ENCODE measurements at places on chromosomes 7 and 10. TPM values are rescaled to one million over a fixed set of nuclear protein-coding genes. Genes with fewer than 3 reads are reported as not detected.

The HKDC1 gene
- 0.40 TPM for total RNA-seq

DNA sequence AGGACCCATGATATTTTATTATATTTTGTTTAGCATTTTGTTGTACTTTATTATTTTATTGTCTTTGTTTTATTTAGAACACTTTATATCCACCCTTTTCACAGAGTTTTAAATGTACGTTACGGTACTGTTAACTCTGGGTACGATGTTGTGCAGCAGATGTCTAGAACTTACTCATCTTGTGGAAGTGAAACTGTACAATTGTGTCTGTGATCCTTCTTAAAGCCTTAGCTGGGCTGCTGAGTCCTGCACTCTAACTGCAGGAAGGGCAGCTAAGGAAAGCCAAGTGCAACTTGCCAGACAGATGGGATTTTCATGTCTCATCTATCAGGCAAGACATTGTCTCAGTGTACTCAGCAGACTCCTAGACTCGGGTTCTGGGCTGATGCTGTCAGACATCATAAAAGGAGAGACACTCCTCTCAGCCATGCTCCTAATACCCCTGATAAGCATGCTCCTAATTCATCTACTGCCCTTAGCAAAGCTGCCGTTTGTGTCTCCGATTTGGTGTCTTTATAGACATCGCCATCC lies 14.6 kb upstream of the INSYN2A start:
- H3K4me1 ChIP-seq, result no peaks in the 10 kb centered on the region
- no peaks in the 10 kb centered on the region for H3K36me3 ChIP-seq
- DNase-seq, result no peak
- H3K4me3 ChIP-seq, result no peak overlapping the region
- H3K27ac ChIP-seq, result no peak overlapping the region

DNA sequence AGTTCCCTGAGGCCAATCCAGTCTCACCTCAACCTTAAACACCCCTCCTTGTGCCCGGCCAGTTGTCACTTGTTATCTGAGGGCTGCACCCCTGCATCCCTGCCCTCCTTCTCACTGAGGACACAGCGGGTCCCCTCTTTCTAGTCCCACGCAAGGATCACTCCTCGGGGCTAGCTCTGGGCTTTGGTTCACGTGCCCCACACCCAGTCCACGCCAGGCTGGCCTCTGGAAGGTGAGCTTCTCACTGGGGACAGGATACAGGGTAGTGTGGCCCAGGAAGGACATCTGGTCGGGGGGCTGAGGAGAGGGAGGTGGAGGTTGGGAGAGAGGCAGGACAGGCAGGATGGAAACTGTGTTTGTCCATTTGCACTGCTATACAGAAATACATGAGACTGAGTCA lies 25.5 kb downstream of the UPP1 start:
- no peaks in the 10 kb centered on the region for H3K36me3 ChIP-seq
- no peak overlapping the region for H3K27ac ChIP-seq
- no peaks in the 10 kb centered on the region for H3K27me3 ChIP-seq
- no peak overlapping the region for H3K4me3 ChIP-seq

The SPOCK2 gene
- total RNA-seq, result 134 TPM

GRCh38 chr10:44706745-44707144 lies 204.4 kb upstream of the TMEM72 start:
- H3K36me3 ChIP-seq, result no peaks in the 10 kb centered on the region
- no peak for DNase-seq
- no peak overlapping the region for H3K27ac ChIP-seq
- H3K4me1 ChIP-seq, result no peaks in the 10 kb centered on the region
- peaks cover 3% of the 10 kb centered on the region for H3K27me3 ChIP-seq

The GBX1 gene
- not detected for total RNA-seq
